Dermis microvascular lymphatic vessel endothelial cell (primary cell): ENCODE measurements at places on chromosomes 4 and X. TPM values are rescaled to one million over a fixed set of nuclear protein-coding genes. Genes with fewer than 3 reads are reported as not detected.

Gene SLC4A4
- not detected in 2 replicates for total RNA-seq

- DNase-seq = no peak
These were observed 40.8 kb upstream of the FAM47B start for GRCh38 chrX:34901761-34902160.

GRCh38 chrX:12013211-12013618 lies 125.1 kb upstream of the FRMPD4 start:
- DNase-seq = no peak

DNA sequence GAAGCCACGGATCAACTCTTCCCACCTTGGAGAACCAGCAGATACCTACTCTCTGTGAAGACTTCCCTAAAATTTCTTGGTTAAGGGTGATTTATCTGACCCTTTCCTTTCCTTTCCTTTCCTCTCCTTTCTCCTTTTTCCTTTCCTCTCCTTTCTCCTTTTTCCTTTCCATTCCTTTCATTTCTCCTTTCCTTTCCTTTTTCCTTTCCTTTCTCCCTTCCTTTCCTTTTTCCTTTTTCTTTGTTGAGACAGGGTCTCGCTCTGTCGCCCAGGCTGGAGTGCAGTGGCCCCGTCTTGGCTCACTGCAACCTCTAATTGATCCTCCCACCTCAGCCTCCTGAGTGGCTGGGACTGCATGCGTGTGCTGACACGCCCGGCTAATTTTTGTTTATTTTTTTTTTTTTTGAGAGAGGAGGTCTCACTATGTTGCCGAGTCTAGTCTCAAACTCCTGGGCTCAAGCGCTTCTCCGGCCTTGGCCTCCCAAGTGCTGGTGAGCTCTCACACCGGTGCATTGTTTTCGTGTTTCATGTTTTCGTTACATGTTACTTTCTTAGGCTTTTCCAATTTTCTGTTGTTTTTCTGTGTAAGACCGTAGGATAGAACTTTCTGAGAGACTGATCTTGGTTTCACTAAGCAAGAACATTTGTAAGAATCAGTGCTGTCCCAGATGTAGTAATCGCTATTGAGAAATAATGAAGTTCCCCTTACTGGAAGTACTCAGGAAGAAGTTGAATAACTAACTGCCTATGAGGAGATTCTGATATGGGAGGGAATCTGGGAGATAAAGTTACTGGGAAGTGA lies 2.0 kb downstream of the TMEM165 start:
- DNase-seq = no peak

GRCh38 chr4:113582737-113583136 lies 178.8 kb downstream of the CAMK2D start:
- no peak for DNase-seq

DNA sequence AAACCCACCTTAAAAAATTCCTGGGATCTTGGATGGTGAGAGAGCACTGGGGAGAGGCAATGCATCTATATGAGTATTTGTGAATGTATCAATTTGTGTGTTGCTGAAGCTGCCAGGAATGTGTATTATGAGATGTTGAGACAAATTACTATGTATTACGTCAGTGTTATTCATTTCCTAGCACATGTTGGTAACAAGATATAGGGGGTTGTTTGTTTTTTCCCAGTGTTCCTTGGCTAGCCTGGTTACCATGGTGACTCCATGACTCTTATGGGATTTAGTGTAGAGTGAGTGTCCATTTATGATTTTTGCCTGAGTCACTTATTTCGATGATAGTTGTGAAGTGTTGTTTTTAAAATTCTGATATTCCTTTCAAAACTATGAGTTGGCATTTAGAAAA lies 65.6 kb downstream of the RAB40A start:
- peak; percentile 94 for DNase-seq

GRCh38 chrX:155435744-155436112 lies 22.7 kb downstream of the F8A3 start:
- no peak for DNase-seq

DNA sequence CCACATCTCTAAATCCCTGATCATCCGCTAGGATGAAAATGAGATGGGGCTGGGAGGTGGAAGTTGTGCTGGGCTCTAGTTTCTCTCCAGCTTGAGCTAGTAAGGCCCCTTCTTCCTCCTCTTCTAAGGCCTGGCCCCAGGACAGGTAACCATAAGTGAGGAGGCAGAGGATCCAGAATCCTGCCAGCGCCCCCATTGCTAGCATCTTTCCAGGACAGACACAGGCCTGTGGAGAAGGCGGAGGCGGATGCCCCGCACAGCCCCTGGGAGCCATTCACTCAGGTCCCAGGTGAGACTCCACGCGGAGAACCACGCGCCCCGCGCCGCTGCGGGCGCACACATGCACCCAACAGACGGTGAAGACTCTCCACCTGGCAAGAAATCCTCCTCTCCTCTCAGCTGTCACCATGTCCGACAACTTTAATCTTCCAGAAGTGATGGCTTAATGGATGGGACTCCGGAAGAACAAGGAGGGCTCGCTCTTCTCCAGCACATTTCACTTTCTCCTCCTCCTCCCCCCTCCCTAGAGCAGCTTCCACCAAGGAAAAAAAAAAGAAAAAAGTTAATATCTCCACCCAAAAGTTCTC lies 793 bp downstream of the ARSJ start:
- DNase-seq = no peak
